ENCODE measurements at places on chromosomes 7 and 10.

DNA sequence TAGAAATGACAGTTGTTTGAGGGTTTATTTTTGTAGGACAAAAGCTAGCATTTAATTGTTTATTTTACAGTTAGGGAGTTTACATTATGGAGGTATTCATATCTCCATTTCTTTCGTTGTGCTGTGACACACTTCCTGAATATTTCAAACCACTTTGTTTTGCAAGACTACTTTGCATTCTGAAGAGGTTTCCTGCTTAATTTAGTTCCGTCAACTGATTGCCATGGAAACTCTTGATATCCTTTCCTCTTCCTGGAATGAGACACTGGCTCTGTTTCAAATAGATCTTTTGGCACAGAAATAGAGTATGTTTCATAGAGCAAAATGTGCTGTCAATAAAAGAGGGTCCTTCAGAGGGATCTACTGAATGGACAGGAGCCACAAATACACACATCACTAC lies 159.5 kb upstream of the AGR3 start:
- no peak for DNase-seq

DNA sequence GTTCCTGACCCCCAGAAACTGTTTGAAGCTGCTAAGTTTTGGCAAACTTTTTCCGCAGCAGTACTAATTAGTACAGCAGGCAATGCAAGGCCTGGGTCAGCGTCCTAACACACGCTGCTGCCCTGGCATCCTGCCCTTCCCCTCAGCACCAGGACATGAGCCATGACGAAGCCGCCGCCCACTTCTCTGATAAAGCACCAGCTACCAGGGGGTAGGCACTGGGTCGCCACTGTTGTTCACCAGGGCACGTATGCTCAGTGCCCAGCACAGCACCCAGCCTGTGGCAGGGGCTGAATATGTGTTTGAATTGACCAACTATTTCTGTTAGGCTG lies 59.5 kb downstream of the CHST15 start:
- no peak for DNase-seq

DNA sequence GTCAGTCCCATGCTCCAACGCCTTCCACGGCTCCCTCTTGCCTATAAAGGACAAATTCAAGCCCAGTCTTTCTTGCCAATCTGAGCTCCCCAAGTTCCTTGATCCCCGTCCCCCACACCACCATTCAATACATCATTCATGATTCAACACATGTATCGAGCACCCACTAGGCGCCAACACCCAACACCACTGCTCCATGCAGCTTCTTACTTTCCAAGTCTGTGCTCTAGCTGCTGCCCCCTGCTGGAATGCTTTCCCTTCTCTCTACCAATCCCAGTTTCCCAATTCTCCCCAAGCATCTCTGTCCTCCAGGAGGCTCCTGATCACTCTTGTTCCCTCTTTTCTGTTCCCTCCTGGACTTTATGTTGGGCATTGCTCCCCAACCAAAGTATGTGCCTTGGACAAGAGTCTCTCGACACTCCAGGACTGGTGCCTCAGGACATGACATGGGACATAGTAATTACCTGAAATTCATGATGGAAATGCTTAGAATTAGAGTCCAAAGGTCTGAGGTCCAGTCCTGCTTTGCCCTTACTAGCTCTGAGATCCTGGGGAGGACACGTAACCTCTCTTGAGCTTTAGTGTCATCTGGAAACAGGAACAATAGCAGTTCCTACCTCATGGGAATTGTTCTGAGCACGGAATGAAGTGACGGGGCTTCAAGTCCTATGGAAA lies 172.7 kb downstream of the NEURL1 start:
- peak; percentile 57 for DNase-seq

DNA sequence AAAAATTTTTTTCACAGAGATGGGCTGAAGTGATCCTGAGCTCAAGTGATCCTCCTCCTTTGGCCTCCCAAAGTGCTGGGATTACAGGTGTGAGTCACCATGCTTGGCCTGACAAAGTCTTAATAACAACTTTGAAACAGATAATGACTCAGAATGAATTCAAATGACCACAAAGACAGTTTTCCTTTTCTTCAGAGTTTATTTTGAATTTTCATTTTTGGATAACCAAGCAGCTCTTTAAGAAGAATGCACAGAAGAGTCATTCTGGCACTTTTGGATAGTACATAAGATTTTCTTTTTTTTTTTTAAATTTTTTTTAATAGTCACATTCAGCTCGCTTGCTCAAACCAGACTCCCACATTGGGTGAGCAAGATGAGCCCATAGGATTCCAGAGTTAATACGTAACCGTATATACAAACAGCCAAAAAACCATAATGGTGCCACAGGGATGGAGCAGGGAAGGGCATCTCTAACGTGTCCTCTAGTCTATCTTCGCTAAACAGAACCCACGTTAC lies 43.0 kb upstream of the NMT2 start:
- no peak for DNase-seq

GRCh38 chr7:48964074-48964473 lies 39.7 kb downstream of the CDC14C start:
- no peak for DNase-seq
